Fibroblast of upper back skin (primary cell): ENCODE measurements at places on chromosomes 1 and 21.
A peak's percentile ranks its signal among the peaks of the same experiment; 100 is the strongest.

GRCh38 chr1:177355575-177355974 is 184.8 kb downstream of the BRINP2 start:
- DNase-seq, result peak; percentile 21

- peak; percentile 73 for DNase-seq
These were observed 723 bp downstream of the CDC42BPA start for GRCh38 chr1:227317523-227318015.

DNA sequence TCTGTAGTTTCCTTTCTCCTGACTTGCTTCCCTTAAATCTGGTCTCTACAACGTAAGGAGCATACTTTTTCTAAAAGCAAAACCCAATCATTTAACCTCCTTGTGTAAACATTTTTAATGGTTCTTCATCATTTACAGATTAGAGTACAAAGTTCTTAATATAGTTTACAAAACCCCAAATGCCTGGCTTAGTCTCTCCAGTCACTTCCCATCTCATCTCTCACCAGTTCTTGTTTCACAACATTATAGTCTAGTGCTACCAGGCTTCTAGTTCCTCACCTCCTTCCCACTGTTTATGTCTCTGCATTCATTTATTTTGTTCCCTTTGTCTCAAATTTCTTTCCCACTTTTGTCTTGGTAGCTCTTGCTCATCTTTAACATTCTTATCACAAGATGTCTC is 168.4 kb downstream of the FASLG start:
- DNase-seq, result no peak

DNA sequence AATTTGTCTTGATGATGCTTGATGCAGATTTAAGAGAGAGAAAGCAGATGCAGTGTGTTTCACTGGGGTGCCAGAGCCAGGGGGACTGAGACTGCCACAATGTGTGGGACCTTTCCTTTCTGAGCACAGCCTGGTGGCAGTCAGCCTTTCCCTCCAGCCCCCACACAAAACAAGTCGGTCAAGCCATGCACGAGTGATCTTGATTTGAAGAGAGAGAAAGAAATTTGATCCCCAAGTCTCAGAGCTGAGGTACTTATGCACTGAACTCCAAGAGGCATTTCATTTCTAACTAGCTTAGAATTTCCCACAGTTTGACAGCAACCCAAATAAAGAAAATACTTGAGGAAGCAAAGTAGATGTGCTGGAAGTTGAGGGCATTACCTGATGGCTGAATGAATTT is 193.8 kb downstream of the ST6GALNAC3 start:
- DNase-seq, result no peak

GRCh38 chr1:182122256-182122912 is 60.9 kb upstream of the ZNF648 start:
- no peak for DNase-seq

GRCh38 chr1:30804352-30804751 is 46.8 kb upstream of the LAPTM5 start:
- DNase-seq, result no peak

DNA sequence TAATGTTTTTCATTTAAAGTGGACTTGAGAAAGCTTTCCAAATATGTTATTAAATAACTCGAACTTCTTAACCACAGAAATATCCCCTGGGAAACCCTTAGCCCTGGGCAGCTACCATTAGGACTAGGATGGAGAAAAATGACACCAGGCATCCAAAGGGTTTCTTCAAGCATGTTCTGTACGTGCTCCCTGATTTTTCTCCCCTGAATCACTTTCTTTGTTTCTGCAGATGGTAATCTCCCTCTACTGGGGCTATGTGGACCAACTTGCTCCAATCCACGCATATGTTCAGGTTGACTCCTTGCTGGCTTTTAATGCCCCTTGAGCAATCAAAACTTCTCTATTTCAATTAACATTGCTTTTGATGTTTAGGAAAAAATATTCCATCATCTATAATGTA is 312.7 kb upstream of the C1orf87 start:
- peak; percentile 39 for DNase-seq

DNA sequence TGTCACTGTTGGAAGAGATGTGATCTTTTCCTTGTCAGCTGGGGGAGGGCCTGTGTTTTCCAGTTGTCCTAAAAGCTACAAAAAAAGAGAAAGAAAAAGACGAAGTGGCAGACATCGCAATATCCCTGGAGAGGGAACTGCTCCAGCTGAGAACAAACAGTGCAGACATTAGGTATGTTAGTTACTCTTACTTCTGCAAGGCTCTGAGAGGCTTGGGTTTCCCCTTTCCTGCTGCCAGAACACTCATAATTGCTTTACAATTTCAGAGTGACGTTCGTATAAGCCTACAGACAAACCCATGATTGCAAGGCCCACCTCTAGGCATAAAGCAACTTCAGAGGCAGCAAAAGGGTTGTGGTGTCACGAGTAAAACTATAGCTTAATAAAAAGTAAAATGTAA is 31.1 kb downstream of the CD160 start:
- no peak for DNase-seq
